Stimulated activated CD8-positive, alpha-beta memory T cell treated with anti-CD3 and anti-CD28 coated beads, Interleukin-2, amount 100 ng/mL, for 1 hour (primary cell): ENCODE measurements at places on chromosomes 13 and 19.

DNA sequence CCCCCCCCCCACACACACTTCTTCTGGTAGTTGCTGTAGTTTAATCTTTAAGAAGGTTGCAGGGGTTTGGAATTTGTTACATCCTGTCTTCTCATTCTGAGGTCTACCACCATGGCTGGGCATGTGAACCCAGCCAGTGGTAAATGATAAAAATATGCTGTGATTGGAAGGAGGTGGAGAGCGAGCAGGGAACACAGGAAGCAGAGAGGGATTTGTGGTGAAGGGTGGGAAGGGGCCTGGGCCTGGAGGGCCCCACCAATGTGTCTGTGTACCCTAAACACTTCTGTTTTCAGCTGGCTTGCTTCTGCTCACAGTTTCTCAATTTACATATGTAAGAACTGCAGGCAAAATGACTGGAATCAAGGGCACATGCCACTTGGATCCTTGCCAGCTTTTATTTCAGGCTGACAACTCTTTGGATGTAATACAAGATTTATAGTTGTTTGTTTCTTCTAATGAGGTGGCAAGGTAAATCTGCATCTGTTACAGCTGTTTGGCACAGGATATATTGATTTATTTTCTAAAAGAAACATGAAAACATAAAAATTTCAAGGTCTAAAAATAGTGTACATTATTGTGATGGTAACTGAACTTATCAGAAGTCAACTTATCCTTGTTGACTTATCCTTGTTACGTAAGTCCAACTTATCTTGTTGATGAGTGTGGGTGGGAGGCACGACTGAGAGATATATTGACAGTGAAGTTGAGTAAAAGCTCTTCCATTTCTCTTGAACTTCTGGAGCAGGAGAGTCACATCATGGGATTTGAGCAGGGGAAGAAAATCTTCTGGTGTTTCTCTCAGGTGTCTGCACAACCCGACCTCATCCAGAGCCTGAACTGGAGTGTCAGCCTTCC, 313.2 kb downstream of the SHISA2 start:
- no peak for DNase-seq

DNA sequence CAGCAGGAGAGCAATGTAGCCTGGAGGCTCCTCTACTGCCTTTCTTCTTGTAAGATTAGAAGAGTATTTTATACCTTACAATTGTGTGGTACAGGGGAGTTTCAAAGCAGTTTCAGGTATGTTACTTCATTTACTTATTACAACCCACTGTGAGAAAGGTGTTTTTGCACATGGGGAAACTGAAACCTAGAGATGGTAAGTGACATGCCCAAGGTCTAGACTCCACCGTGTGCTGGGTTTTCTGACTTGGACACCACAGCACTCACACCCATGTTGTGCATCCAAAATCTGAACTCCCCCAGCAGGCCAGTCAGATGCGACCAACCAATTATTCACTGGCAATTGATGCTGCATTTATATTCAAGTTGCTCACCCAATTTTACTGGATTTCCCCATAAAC, 22.8 kb downstream of the ERICH6B start:
- DNase-seq, result no peak

DNA sequence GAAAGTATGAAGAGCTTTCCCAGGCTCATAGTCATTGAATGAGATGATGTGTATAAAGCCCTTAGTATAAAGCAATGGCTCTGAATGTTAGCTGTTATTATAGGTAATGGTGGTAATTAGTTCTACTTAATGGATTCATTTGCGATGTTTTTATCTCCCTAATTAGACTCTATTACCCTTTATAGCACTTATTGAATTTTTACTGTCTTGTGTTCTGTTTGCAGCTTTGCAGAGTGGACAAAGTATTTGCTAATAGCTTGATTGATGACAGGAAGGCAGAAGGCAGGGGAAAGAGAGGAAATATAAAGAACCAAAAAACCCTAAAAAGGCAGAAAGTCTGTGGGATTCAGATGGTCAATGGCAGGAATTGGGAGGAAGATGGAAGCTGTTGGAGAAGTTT, 524.4 kb upstream of the SPRY2 start:
- DNase-seq, result no peak

DNA sequence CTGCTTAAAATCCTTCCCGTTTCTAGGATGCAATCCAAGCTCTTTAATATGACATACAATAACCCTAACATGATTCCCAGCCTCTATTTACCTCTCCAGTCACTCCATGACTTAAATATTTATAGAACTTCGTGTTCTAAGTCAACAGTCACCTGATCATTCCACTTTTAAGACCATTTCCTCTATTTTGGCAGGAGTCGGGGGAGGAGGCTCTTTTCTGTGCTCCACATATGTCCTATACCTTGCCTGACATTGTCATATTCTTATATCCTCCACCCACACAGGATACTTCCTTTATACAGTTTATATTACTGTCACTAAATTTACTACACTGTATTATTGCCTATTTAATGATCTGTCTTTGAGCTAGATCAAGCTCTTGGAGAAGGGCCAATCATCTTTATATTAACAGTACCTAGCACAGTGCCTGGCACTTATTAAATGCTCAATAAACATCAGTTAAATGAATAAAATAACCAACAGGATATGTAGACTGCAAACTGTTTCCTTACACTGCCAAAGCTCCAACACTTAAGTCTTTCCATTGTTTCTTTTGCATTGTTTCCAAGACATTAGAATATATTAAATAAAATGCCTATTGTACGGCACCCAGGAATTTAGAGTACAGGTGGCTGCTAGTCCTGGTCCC, 2.7 kb downstream of the ARGLU1 start:
- no peak for DNase-seq

- DNase-seq, result peak; percentile 16
Observed at GRCh38 chr19:16527971-16528521, 14.2 kb downstream of the CHERP start.

DNA sequence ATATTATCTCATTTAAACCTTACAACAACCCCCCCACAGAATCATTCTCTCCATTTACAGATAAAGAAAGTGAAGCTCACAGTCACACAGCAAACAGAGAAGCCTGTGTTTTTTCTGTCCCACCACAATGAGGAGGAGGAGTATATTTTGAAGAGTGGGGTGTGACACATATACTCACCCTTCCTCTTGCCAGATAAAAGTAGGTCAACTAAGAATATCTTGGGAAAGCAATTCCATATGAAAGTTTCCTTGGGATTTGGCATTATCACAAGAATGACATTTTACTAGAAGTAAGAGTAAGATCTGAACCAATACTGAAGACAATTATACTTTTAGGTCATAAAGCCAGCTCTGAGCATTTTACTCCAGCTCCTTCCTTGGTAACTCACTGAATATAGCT, 287.5 kb upstream of the HTR2A start:
- no peak for DNase-seq

- no peak for DNase-seq
Observed at GRCh38 chr19:16261584-16262368, 62.9 kb upstream of the KLF2 start.

DNA sequence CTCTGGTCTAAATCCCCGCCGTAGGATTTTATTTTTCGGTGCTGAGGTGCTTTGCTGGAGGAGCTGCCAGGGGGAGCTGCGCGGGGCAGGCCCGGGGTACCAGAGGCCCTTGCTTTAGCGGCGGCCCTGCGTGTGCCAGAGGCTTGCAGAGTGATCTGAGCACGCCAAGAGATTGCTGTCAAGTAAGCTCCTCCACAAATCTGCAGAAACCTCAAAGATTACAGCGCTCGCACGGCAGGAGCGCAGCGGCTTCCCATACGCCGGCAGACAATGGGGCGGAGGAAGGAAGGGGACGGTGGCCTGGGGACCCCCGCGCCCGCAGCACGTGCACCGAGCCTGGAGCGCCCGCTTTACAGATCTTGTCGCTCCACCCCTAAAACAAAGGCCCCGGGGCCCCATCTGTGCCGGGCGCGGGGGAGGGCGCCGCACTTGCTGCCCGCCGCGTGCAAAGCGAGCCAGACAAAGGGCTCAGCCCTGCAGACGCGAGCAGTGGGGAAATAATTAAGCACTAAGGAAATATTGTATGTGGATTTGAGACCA, 9.1 kb upstream of the C19orf12 start:
- no peak for DNase-seq

DNA sequence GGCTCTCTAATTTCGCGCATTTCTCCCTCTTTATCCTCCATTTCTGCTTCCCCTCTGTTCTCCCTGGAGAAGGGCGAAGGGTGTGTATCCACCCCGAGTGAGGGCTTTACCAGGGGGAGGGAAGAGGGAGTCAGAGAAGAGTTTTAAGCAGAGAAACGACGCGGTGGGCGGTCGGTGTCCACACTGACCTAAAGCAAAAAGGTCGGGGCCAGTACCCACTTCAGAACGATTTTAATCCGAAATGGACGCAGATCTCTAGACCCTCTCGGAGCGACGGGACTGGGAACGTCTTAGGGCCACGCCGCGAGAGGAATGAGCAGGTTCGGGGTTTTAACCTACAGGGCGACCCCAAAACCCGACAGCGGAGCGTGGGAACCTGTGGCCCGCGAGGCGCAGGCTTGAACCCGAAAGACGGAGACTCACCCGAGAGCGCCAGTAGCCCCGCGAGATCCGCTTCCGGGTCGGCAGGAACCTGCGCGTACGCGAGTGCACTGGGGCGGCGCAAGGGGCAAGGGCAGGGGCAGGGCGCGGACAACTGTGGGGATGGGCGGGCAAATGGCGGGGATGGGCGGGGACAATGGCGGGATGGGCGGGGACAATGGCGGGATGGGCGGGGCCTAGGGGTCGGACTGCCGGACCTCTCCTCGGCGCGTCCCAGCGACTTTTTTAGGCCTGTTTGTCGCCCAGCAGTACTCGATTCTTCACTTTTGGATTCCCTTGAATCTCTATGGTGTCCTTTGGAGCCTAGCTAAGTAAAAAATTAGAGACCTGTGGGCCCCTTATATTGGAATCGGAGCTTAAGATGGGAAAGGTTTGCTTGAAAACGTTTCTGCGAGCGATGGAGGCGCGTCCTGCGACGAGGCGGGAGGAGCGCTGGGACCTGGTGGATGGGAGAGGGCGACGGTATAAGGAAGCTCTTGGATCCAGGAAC, at the start of gene ZNF677:
Gene ZNF677, minus strand, starts transcription at position 463 of the 931 bp plus-strand sequence. CDS start 3,323 bp downstream, outside the sequence.
- peak; percentile 65 for DNase-seq

GRCh38 chr19:12090807-12091206, 26.3 kb downstream of the ZNF844 start:
- peak; percentile 8 for DNase-seq

DNA sequence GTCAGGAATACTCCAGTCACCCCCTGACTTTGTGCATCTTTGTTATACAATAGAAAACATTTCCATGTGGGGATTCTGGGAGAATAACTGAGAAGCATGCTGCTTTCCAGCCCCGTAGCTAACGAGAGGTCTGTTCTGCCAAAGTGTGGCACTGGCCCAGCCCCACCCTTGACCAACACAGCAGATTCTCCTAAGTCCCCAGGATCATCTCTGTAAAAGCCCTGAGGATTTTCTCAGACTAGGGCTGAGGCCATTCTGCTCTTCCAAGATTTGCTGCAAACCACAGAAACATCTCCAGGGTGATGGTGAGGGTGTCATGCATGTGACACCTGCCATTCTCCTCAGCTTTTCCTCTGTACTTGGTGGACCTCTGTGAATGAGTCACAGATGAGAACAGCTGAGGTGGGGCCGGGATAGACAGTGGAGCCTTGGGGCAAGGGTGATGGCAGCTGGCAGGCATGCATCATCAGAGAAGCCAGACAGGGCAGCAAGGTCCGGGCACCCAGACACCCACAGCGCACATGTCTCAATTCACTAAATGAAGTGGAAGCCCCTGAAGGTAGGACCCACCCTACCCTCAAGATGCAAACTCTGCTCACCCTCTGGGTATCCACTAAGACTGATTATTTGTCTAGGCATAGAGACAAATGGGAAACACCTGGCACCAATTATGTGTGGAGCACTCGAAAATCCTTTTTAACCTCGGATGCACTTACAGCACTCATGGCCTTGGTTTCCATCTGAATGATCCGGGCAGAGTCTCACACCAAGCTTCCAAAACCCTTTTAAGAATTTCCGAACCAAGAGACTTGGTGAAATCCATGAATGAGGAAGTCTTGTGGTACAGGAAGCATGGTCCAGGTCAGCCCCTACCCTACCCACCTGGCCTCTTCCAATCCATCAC, 20.1 kb upstream of the DOCK9 start:
- DNase-seq, result no peak

DNA sequence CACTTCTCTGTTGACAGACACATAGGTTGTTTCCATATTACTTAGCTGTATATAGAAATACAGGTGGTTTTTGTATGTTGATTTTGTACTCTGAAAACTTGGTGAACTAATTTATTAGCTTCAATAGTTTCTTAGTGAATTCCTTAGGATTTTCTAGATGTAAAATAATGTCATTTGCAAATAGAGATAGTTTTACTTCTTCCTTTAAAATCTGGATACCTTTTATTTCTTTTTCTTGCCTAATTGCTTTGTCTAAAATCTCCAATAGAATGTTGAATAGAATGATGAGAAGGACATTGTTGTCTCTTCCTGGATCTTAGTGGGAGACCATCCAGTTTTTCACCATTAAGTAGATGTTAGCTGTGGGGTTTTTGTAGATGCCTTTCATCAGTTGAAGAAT, 18.7 kb downstream of the RB1 start:
- no peak for DNase-seq
